ENCODE measurements at places on chromosomes 12 and 14.

- peak; percentile 85 for DNase-seq
Measured at GRCh38 chr12:115337693-115338543, 653.9 kb upstream of the TBX3 start.

DNA sequence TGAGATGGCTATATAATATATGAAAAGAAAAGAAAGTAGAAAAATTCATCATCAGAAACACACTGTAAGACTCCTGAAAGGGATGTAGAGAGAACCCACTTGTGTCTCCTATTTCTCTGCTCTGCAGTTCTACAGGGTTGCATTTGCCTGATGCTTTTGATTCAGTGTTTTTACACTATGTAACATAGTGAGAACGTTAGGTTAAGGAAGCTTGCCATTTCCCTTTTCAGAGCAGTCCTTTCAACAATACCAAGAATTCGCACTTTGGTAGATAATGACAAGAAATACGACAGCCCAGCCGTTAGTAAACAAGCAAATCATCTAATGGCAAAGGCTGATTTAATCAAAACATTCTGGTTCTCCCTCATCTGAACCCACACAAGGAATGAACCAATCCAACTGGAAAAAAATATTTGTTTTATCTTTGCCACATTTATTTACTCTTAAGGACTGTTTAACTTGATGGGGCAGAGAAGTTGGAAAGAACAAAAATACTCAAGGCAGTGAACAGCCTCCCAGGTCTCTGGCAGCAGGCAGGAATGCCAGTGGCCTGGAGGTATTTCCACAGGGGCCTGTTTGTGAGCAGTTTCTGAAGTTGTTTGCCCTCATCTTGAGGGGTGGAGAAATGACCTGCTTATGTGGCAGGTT is 30.8 kb upstream of the SOCS2 start:
- DNase-seq: no peak

DNA sequence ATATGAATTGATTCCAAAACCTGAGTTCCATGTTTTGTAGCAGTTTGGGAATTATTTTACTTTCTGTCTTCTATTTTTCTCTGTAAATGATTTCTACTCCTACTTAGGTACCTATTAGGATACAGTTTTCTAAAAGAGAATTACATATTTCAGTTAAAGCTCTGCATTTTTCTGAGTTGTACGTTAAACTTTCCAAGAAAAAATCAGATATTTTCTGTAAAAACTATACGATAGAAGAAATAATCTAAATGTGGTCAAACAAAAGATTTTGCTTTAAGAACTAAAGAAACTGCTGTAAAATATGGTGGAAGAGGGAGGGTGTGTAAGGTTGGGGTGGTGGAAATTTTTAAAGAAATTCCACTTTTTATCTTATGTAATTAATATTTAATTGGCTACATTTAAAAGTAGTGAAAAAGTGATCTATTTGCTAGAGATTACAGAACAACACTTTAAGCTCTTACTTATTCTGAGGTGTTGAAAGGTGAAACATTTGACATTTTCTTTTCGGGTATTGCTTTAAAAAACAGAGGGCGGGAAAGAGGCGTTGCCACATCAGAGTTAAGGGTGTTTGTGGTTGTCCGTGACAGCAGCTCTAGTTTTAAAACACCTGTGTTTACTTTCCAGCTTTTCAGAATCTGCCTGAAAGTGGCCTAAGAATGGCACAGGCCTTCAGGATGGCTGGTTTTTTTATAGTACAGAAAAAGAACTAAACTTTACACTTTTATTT is 187.3 kb downstream of the MIPOL1 start:
- no peak for DNase-seq

GRCh38 chr12:123131879-123132402 is 18.9 kb downstream of the PITPNM2 start:
- no peak for DNase-seq

- DNase-seq: no peak
Measured at GRCh38 chr12:127273626-127274025, 993.3 kb upstream of the TMEM132C start.

DNA sequence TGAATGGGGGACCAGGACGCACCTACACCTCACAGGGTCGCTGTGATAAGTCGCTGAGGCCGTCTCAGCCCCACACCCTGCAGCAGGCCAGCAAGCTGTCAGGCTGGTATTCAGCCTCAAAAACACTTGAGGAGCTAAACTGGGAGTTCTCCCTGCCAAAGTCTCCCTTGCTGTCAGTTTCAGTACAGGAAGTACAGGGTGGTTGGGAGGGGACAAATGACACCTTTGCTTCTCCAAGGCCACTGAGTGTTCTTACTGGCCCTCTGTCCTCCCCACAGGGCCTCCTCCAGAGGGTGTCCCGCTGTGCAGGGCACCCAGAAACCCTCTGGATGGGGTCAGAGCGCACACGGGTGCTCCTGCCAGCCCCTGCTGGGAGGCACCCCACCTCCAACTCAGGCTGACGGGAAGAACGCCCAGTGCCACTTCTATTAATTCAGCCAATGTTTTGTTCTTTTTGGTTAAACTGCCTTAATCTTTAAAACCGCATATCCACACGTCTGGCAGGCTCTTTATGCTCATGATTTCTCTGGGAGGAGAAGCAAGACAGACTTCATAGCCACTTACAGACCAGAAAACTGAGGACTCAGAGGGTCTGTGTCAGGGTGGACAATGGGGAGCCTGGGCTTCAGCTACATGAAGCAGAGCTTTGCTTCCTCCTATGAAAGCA is 75.9 kb downstream of the ITPK1 start:
- no peak for DNase-seq

DNA sequence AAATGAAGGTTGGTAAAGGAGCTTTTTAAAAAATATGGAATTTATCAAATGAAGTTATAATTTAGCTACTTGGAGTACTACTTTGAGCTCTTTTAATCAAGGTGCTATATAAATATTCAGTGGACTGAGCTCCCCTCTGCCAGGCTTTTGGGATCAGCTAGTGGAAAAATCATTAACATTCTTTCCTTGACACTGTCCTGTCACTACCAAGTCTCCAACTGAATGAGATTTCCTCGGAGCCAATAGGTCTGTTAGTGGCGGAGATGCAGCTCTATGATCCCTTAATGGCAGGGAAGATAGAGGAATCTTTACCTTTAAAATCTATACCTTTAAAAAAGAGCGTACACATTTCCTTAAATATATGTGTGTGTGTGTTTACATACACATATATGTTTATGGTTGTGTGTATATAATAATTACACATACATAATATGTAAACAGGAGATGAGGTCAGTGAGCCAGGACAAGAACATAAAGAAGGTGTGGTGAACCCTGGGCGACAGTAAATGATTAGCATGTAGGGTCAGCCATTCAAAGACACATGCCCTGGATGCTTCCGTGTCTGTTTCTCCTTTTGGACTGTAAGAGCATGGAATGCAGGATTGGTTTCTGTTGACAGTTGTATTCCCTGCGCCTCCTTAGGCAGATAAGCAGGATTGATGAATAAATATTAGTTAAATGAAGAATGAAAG is 47.7 kb upstream of the ATP2A2 start:
- DNase-seq: no peak

DNA sequence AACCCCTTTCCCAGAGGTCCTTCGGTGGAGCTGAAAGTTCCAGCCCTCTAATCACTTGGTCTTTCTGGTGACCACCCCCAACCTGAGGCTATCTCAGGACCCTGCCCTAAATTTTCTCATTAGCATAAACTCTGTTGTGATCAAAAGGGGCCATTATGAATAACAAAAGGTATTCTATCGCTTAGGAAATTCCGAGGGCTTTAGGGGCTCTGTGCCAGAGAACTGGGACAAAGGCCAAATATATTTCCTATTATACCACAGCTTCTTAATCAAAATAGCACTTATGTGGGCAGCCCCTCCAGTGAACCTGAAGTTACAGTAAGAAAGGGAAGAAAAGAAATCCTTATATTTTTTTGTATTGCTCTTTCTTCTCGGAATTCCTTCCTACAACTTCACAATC is 125.3 kb upstream of the NPAS3 start:
- no peak for DNase-seq

DNA sequence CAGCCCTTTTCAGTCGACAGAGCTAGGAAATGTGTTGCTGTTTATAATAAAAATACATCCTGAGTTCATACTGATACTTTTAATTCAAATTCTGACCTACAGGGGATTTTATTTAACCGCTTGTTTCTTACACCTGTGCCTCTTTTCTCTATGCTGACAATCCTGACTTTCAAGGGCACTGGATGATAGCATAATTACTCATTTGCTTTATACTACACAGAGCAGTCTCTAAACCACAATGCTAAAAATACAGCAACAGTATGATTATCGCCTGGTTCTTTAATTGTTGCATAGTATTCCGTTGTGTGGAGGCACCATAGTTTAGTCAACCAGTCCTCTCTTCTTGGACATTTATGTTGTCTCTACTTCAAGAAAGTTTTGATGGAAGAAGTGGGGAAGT is 372.9 kb downstream of the DPF3 start:
- no peak for DNase-seq

- no peak for DNase-seq
Measured at GRCh38 chr12:91113621-91114020, 2.3 kb upstream of the LUM start.

GRCh38 chr12:2783936-2784600 is 10.7 kb upstream of the FKBP4 start:
- peak; percentile 85 for DNase-seq

- no peak for DNase-seq
Measured at GRCh38 chr14:101500061-101500460, 61.2 kb upstream of the DIO3 start.

DNA sequence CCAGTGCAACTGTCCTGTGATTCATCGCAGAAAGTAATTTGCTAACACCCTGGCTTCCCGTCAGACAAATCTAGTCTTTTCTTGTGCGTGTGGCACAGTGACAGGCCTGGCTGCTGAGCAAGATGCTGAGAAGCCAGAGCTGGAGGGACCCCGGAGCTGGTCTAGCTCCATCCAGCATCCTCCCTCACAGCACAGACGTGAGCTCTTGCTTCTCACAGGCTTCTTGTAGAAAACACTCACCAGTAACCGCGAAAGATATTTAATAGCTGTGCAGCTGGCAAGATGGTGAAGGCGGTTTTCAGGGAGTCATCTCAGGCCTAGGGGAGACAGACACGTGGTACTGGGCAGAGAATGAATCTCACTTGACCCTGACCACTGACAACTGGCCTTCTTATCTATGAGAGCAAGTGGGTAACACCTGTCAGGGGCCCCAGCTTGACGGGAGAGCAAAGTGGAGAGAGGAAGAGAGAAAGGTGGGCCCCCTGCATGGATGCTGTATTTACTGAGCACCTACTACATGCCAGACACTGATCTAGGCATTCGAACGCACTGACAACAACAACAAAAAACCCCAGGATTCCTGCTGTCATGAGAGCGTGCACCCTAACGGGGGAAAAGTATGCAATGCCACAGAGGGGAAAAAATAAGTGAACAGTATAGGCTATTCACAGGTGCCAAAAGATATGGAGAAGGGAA is 63.3 kb downstream of the CCDC88C start:
- peak; percentile 75 for DNase-seq

GRCh38 chr12:115953450-115953849 is 324.0 kb downstream of the MED13L start:
- no peak for DNase-seq

GRCh38 chr12:5335069-5335468 is 96.8 kb upstream of the NTF3 start:
- DNase-seq: peak; percentile 52

DNA sequence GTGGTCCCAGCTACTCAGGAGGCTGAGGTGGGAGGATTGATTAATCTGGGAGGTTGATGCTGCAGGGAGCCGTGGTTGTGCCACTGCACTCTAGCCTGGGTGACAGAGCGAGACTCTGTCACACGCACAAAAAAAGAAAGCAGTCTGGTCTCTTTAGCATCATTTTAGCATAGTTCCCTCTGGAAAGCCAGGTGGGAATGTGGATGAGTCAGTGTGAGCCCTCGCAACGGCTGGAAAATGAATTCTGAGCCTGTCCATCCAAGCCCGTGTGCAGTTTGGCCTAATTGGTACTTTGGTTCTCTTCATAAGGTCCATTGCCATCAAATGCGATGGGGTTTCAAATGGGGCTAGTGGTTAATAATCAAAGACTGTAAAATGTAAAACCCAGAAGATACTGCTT is 2.4 kb downstream of the MYL2 start:
- DNase-seq: no peak

DNA sequence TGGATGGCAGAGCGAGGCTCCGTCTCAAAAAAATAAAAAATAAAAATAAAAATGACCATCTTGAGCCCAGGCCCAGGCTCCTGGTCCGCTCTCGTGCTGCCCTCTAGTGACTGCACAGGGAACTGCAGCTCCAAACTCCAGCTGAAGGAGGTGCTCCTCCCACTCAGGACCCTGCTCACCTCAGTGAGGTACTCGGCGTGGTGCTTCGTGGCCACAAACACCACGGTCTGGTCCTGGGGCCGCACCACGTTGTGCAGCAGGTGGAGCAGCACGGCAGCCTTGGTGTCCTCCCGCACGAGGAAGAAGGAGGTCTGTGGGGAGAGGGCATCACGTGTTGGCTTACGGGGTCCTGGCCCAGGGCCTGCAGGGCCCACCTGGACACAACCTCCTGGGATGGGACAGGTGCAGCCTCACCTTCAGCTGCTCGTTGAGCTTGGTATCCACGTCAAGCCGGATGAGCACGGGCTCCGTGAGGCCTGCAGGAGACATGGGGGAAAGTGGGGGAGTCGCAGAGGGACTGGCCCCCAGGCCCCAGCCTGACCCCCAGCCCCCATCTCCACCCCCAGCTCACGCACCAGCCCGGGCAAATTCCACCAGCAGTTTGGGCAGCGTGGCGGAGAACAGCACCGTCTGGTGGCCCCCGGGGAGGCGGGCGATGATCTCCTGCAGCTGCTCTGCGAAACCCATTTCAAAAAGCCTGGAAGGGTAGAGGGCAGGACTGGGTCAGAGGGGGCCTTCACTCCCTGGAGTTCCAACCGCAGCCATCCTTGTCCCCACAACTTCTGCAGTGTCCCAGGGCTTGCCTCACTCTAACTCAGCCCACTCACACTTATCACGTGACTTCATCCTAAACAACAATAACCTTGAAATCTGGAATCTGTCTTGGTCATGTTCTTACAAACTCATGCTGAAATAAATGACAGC is 10.6 kb downstream of the DDX54 start:
- peak; percentile 91 for DNase-seq

DNA sequence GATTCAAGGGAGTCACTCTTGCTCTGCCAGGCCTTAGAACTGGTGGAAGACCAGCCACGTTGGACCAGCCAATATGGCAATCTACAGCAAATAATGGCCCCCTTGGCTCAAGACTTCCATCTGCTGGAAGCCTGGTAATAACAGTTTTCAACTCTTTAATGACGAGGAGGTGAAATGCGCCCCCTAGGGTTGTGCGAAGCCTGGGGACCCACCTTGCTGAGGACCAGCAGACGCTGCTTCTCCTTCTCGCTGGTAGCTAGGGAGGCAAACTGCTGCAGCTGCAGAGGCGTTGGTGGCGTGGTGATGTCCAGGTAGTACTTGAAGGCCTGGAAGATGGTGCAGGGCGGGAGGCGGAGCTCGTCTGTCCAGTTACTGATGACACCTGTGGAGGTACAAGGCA is 41.5 kb upstream of the FBXO21 start:
- no peak for DNase-seq

- peak; percentile 97 for DNase-seq
Measured at GRCh38 chr12:49673446-49674317, 33.5 kb downstream of the FMNL3 start.
